ENCODE measurements at places on chromosomes 5 and 9.

GRCh38 chr9:114426046-114426948, 38.5 kb upstream of the AKNA start:
- no peak for DNase-seq

- no peak for DNase-seq
These were observed 6.6 kb downstream of the CDC14B start for GRCh38 chr9:96612966-96613589.

- DNase-seq = no peak
These were observed 47.7 kb upstream of the BOD1 start for GRCh38 chr5:173664154-173664526.

- DNase-seq = no peak
These were observed 467.3 kb upstream of the CLINT1 start for GRCh38 chr5:158326256-158326655.

- DNase-seq = no peak
These were observed 14.0 kb upstream of the PDLIM4 start for GRCh38 chr5:132243366-132243977.

DNA sequence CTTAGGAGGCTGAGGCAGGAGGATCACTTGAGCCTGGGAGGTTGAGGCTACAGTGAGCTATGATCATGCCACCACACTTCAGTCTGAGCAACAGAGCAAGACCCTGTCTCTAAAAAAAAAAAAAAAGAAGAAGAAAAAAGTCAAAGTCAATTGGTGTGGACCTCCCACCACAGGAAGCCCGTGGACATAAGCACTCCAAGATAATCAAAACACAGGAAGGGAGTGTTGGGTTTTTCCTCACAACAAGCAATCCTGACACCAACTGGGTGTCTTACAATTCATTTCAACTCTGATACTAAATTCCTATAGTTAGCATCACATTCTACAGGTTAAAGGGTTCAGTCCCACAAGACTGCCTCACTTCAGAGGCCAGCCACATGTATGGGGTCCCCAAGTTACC, 70.7 kb downstream of the PDE6A start:
- no peak for DNase-seq

DNA sequence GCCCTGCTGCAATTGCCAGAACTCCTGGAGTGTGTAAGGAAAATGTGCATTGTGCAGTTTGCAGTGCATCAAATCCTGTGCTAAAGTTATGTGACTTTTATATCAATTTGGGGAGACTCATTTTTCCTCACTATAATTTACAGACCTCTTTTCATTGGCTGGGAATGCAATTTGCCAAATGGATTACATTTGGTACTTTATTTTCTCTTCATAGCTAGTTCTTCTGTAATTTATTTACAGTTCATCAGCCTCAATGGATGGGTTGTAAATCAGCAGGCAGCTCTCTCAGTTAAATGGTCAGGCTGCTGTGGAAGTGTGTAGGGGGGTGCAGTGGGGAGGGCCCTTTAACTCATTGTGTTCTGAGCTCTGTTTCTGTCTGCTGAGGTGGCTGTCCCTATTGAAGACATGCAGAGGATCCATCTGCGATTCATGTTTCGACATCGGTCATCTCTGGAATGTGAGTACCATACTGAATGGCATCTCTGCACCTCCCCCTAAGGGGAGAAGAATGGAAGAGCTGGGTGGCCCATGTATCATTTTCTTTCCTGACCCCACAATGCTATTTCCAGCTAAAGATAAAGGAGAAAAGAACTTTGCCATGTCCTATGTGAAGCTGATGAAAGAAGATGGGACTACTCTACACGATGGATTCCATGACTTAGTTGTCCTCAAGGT, 74.6 kb downstream of the DOCK2 start:
- DNase-seq = no peak

GRCh38 chr5:21688655-21689054, 1164.5 kb downstream of the CDH12 start:
- DNase-seq = no peak

DNA sequence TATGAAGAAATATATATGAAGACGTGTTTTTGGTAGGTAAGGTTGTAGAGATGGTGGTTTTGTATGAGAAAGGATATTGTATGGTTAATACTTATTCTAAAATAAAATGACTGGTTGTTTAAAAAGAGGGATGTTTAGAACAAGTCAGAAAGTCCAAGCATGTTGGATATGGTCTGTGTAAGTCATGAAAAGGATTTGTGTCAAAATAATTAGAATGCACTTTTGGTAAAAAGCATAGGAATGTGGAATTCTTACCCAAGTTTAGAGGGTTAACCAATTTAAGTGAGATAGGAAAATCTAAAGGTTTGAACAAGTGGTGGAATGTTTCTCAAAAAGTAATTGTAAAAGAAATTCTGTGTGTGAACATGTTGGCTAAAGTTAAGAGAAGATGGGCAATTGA, 1556.5 kb upstream of the C9orf72 start:
- DNase-seq = no peak

GRCh38 chr5:119290161-119290569, 65.7 kb upstream of the TNFAIP8 start:
- DNase-seq = no peak

GRCh38 chr9:126448865-126449577, 122.4 kb downstream of the MVB12B start:
- DNase-seq = no peak

DNA sequence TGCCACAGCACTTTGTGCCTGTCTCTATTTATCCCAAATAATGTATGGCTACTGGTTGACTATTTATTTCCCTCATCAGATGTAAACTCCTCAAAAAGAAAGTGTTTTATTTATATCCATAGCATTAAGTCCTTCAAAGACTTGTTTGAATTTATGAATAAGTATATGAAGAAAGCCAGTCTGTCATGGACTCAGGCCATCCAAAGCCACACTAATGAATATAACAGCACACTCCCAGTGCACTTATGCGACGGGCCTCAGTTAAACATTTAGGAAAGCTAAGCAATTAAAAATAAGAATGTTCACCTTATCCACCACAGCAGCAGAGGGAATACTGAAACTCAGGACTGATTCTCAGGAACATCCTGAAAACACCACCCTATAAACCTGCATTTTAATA, 77.5 kb downstream of the DENND1A start:
- no peak for DNase-seq

GRCh38 chr5:97628807-97629206, 445.8 kb upstream of the RIOK2 start:
- DNase-seq = no peak

- DNase-seq = no peak
These were observed 311.3 kb downstream of the NDUFS4 start for GRCh38 chr5:53871775-53872174.

- no peak for DNase-seq
These were observed 64.7 kb downstream of the FRMD3 start for GRCh38 chr9:83473488-83473971.

DNA sequence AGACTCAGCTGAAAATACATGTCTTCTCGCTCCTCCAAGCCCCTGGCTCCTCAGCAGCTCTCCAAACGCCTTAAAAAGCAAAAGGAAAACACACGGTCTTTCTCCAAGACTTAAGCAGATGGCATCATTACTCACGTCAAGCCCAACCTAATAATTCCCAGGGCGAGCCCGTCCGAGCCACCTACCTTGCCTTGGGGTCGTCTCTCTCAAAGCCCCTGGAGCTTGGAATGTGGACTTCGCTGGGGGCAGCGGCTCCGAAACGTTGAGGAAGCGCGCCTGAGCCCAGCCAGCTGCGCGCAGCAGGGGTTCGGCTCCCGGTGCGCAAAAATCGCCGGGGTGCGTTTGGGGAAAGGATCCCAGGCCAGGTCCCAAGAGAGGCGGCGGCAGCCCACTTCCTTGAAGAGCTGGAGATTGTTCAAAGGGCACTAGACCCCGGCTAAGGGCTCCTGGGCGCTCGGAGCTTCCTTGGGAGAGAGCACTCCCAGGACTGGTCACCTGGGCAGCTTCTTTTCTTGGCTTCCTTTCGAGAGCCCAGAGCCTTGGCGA, 395 bp downstream of the DRD1 start:
- no peak for DNase-seq

- DNase-seq = no peak
These were observed 395.1 kb upstream of the RPS23 start for GRCh38 chr5:82673057-82673809.

- no peak for DNase-seq
These were observed 31.7 kb upstream of the TUSC1 start for GRCh38 chr9:25709941-25710340.

DNA sequence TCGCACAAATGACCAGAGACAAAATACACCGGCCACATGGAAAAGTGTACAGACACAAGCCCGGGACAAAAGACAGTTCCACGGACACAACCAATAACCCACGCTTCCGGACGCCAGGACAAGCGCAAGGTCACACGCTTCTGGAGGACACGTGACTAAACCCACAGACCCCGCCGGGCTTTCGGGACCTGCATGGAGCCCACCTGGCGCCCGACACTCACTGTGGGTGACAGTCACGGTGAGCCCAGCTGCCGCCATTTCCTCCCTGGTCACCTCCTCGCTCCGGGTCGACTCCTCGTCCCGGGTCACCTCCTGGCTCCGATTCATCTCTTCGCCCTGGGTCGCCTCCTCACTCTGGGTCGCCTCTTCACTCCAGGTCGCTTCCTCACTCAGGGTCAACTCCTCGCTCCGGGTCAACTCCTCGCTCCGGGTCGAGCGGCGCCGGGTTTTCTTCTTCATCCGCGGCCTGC, 470 bp downstream of the BAG1 start:
- DNase-seq = peak; percentile 31

- peak; percentile 96 for DNase-seq
These were observed 383.6 kb downstream of the CCDC171 start for GRCh38 chr9:15936306-15936921.

GRCh38 chr5:29380029-29380428, 1813.5 kb upstream of the CDH6 start:
- DNase-seq = no peak

GRCh38 chr5:133606835-133607234, 5.5 kb downstream of the FSTL4 start:
- DNase-seq = no peak

DNA sequence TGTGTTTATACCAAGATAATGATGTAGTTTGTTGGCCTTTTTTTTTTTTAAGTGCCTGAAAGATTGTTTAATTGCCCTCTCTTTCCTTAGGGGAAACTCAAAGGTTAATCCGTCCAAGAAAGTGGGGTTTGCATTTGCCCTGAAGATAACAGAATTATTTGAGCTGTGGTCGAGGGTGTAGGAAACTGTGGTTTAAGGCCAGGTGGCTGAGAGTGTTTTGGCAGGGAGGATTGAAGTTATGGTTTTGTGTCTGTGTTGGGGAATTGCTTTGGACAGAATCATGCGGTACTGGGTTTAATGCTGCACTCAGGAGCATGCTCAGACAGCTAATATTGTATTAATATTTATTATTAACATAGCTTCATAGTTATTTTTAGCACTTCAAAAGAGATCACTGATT, 509.8 kb downstream of the EBF1 start:
- DNase-seq = no peak

- DNase-seq = no peak
These were observed 101.7 kb downstream of the GDNF start for GRCh38 chr5:37738057-37738691.

GRCh38 chr5:133111299-133111698, 59.5 kb downstream of the HSPA4 start:
- DNase-seq = peak; percentile 40

DNA sequence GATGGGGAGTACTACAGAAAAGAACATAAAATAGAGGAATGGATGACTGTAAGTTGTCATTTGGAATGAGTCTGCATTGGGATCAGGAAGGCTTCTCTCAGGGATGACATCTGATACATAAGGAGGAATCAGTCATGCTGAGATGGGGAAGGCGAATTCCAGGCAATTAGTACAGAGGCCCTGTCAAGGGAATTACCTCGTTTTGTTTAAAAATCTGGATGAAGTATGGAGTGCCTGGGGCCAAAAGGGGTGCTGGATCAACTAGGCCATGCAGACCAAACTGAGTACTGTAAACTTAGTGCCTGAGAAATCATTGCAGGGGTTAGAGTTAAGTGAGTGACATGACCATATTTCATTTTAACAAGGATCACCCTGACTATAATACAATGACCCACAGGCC, 30.5 kb downstream of the JAKMIP2 start:
- no peak for DNase-seq

GRCh38 chr5:116795189-116795588, 220.6 kb upstream of the SEMA6A start:
- DNase-seq = no peak

GRCh38 chr5:79727451-79728355, 38.1 kb downstream of the CMYA5 start:
- no peak for DNase-seq

- DNase-seq = no peak
These were observed 118.3 kb downstream of the PIK3R1 start for GRCh38 chr5:68333649-68334552.

DNA sequence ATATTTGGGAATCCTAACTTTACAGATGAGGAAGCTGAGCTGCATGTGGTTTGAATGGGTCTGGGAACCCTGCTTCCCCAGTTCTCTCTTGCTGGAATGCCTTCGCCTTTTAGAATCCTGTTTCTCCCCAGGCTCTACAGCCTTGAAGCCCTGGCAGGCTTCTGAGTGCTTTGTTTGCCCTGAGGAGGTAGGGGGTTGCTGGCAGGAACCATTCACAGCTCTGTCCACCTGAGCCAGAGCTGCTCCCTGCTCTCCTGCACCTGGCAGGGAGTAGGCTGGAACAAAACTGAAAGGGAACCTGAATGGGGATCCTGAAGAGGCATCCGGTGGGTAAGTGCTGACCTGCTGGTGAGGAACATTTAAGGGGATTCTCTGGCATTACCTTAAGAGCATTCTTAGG, 33.0 kb downstream of the KIF4B start:
- DNase-seq = peak; percentile 2

DNA sequence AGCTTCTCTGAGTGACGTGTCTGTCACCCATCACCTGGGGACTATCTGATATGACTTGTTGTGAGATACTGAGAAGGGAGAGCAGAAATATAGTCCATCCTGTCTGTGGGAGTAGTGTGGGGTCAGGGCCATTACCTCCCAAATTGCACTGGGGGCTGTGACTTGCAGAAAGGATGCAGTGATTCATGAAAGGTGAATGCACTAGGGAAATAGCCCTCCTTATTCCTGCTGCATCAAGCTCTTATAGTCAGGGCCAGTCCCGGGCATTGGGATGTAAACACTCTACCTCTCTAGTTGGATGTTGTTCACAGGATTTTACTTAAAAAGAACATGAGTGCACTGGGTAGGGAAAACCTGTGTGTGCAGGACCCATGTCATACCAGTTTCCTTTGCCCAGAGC, 124.8 kb downstream of the STK32A start:
- DNase-seq = no peak
